CD4-positive, alpha-beta T cell treated with Interleukin-17A for 4 hours (primary cell): ENCODE measurements at places on chromosomes 3 and 15.

DNA sequence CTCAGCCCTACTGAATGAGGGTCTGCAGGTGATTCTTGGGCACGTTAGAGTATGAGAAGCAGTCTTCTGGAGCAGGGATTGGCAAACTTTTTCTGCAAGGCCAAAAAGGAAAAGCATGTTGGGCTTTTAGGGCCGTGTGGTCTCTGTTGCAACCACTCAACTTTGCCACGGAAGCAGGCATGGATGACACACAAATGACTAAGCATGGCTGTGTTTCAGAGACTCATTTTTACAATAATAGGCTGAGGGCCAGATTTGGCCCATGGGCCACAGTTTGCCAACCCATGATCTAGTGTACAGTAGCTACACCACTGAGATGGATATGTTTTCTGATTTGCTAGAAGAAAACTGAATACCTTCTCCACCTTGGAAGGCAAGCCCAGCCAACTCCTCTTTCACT, 66.1 kb upstream of the PRICKLE2 start:
- DNase-seq = no peak

DNA sequence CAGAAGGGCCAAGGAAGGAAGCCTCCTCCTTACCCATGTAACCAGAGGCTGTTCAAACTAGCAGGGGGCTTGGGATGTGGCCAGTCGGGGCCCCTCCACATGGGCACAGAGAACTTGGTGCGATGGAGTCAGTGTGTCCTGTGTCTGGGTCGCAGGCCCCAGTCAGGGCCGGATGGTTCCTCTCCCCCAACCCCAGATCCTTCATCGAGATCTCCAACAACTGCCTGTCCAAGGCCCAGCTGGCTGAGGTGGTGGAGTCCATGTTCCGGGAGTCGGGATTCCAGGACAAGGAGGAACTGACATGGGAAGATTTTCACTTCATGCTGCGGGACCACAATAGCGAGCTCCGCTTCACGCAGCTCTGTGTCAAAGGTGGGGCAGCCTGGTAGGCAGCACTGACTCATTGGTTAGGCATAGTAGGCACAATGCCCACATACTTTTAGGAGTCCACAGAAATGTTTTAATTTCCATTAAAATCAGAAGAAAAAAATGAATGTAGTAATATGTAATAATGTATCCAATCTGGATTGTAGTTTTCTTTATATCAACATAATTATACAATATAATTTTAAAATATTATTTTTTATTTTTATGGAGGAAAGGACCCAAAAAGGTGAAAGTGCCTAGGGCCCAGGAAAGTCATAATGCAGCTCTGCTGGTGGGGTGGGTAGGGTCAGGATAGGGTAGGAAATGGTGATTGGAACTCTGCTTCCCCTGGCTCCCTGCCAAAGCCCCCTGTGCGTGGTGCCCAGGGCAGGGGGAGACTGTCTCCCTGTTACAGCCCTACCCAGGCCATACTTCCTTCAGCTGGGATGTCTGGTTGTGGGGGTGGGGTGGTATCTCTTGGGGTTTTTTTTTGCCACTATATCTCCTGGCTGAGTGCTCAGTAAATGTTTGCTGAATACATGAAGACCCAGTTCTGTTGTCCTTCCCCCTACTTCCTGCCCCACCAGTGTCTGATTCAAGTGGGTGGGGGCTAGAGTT, 18.6 kb downstream of the DUOX1 start:
- no peak for DNase-seq

DNA sequence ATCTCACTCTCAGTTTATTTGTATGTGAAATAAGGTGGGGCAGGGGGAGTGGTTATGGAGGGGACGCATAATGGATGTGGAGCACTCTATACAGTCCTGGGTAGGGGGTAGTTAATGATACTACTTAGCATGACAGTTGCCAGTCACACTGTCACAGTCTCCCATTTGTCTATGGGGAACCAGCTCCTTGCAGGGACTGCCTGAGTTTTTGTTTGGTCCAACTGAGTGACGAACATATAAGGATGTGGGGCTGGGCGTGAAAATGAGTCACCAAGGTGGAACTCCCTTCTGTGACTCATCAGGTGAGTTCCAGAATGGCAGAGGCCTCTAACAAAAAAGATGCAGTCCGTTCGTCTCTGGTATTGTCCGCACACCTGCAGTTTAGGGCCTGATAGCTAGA, 235.3 kb upstream of the ST8SIA2 start:
- peak; percentile 50 for DNase-seq

DNA sequence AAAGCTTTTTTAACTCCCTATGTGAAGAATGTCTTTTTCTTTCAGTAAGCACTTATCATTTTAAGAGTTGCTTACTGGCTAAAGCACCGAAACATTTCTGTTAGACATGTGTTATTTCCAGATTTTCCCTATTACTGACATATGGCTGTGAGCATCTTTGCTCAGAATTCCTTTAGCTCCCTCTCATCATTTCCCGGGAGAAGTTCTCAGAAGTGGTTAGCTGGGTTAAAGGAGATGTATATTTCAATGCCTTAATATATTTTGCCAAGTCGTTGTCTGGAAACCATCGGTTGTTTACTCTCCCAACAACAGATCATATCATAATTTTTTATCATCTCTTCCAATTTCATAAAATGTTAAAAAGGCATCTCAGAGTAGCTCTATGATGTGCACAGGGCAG, 396.5 kb downstream of the OCA2 start:
- DNase-seq = no peak

DNA sequence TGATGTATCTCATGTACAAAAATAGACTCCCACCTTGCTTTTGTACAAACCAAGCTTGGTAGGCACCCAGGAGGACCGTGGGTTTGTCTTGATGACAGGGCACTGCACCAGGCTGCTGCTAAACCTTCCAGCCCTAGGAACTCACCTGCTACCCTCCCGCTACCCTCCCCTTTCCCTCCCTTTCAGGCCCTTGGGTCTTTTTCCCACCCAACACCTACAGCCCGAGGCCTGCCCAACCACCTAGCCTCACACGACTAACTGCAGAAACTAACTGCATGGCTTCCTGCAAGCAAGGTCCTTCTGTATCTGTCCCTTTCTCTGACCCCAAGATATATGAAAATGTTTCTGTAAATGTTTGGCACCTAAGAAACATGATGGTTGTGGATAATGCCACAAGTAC, 11.1 kb downstream of the PPM1M start:
- DNase-seq = no peak

DNA sequence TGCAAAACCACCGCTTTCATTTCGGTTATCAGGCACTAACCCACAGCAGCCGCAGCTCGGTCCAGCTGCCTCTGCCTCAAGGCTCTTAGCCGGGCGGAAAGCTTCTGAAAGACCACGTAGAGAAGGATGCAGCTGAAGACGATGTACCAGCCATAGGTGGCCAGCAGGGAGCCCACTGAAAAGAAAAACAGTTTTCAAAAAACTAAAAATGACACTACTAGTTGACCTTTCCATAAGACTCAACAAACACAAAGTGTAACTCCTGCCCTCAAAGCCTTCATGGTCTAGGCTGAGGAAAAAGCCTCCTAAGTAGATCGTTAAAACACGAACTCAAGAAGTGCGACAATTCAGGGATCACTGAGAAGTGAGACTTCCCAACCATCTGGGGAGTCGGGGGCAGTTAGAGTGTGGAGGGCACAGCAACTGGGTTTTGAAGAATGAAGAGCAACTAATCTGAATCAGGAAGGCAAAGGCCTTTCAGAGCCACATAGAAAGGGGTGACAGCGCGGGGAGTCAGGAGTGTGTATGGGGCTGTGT, 716 bp downstream of the SELENOS start:
- no peak for DNase-seq

GRCh38 chr3:170117134-170117533, 64.4 kb downstream of the PHC3 start:
- DNase-seq = no peak

GRCh38 chr15:49412797-49413196, 10.2 kb upstream of the FGF7 start:
- DNase-seq = no peak

DNA sequence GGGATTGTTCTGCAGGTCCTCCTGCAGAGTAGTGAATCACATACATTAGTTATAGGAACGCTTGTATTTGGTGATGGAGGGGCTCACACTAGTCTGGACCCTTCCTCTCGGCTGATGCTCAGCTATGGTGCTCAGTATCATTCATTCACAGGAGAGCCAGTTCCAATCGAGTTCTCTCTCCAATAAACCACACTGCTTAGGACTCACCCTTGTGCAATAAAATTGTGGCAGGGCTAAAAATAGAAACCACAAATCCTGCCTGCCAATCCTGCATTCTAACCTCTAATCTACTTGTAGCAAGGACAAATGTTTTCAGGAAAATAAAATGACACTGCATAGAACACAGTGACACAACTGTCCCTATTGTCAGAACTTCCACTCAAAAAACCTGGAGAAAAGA, 138.4 kb upstream of the TBL1XR1 start:
- no peak for DNase-seq

- no peak for DNase-seq
These were observed 39.3 kb downstream of the PLD1 start for GRCh38 chr3:171770689-171771620.
